Glutamatergic neuron (in vitro differentiated cells): ENCODE measurements at places on chromosomes 4 and X. TPM values are rescaled to one million over a fixed set of nuclear protein-coding genes. Genes with fewer than 3 reads are reported as not detected.

POF1B gene
- not detected for total RNA-seq

SLC25A4 gene
- total RNA-seq, result 44.7 TPM

ADH1B gene
- total RNA-seq, result not detected

NPFFR2 gene
- total RNA-seq, result not detected

DNA sequence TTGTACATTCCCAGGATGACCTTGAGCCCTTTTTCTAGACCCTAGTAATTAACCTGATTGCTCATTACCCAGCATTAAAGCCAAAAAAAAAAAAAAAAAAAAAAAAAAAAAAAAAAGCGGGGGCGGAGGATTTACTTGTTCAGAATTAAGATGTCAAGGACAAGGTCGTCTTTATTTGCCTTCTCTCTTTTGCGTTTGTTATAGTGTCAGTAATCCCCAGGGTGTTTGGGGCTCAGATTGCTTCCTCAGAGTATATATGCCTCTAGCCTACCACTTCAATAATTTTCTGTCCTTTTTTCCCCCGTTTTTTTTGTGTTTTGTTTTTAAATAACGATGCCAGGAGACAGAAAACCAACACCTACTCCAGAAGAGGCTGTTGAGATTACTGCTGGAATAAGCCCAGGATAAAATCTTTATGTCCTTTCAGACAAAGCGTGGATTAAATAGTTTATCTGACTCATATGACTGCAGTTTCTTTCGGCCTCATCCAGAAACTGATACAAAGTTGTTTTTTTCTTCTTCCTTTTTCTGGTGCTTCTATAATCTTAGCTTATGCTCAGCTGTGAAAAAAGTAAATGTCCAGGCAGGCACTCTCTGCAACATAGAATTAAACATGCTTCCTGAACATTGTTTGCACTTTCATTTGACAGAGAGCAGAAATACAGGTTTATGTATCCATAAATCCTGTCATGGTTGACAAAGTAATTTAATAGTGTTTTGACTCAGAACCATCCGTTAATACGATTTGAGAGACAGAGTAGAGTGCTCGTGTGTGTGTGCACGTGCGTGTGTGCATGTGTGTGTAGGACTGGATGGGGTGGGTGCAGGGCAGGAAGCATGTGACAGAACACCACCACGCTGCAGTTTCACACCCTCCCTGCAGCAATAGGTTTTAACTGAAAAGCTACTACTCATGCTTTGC lies 138.6 kb downstream of the AFF1 start:
- DNase-seq, result peak; percentile 32
- H3K36me3 ChIP-seq, result no peaks in the 10 kb centered on the region
- H3K27ac ChIP-seq, result peak overlapping the region; percentile 9
- H3K27me3 ChIP-seq, result peaks cover 2% of the 10 kb centered on the region
- H3K4me3 ChIP-seq, result peak overlapping the region; percentile 44

DNA sequence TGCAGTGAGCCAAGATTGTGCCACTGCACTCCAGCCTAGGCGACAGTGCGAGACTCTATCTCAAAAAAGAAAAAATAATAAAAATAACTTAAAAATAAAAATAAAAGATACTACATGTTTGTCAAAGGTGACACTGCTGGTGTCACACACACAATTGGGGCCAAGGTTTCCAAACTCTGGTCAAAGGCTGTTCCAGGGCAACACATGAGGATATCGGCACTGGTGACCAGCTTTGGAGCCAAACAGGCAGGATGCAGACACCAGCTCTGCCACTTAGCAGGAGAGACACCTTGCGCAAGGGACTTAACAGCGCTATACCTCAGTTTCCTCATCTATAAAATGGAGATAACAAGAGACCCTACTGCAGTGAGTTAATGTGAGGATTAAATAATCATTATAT lies 52.3 kb downstream of the CD99L2 start:
- no peaks in the 10 kb centered on the region for H3K36me3 ChIP-seq
- no peak overlapping the region for H3K4me3 ChIP-seq
- H3K27ac ChIP-seq, result no peak overlapping the region
- H3K4me1 ChIP-seq, result peaks cover 19% of the 10 kb centered on the region

- no peak for DNase-seq
- peaks cover 8% of the 10 kb centered on the region for H3K36me3 ChIP-seq
- no peak overlapping the region for H3K27ac ChIP-seq
- no peaks in the 10 kb centered on the region for H3K27me3 ChIP-seq
Observed at GRCh38 chr4:108426493-108426892, 193.9 kb upstream of the RPL34 start.

GRCh38 chrX:4655743-4656142 lies 942.3 kb upstream of the PRKX start:
- peaks cover 5% of the 10 kb centered on the region for H3K36me3 ChIP-seq
- H3K4me3 ChIP-seq, result no peak overlapping the region
- H3K27ac ChIP-seq, result no peak overlapping the region
- H3K4me1 ChIP-seq, result no peaks in the 10 kb centered on the region
- no peak for DNase-seq

GRCh38 chrX:22159071-22159470 lies 113.6 kb upstream of the CBLL2 start:
- DNase-seq, result no peak
- H3K27me3 ChIP-seq, result no peaks in the 10 kb centered on the region
- no peak overlapping the region for H3K4me3 ChIP-seq
- no peaks in the 10 kb centered on the region for H3K36me3 ChIP-seq

DNA sequence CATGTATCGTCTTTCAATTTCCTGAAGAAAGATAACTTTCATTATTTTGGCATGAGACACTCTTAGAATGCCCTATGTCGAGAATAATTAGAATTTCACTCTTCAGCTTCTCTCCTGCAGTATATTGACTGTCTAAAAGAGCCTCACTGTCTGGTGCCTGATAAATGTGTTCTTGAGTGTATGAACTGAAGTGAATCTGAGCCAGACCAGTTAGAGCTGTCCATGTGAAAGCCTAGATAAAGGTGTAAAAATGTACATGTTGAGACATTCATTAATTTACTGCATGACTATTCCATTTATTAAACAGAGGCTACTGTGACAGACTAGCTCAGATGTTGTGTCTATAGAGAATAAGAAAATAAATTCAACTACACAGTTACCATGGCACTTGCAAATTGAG lies 283.2 kb downstream of the PCDH18 start:
- H3K27me3 ChIP-seq, result no peaks in the 10 kb centered on the region
- no peaks in the 10 kb centered on the region for H3K4me1 ChIP-seq
- no peak overlapping the region for H3K27ac ChIP-seq

DNA sequence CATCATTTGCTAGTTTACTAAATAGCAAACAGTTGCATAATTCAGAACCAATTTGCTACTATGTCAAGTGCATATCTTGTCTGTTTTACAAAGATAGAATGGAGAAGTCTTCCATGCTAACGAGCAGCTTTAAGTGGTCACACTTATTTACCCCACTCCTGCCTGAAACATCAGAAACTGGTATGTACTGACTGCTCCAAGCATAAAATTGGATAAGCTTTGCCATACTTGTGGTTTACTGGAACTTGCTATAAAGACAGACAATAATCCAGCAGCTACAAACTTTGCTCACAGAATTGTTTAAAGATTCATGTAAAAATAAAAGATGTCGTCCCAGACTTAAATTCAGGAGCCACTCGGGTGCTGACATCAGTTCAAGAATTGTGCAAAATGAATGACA lies 13.3 kb upstream of the CDKL2 start:
- H3K27ac ChIP-seq, result no peak overlapping the region
- H3K4me1 ChIP-seq, result no peaks in the 10 kb centered on the region
- DNase-seq, result no peak
- H3K36me3 ChIP-seq, result no peaks in the 10 kb centered on the region
- H3K4me3 ChIP-seq, result no peak overlapping the region

GRCh38 chr4:55172694-55173287 lies 47.4 kb upstream of the KDR start:
- DNase-seq, result no peak
- no peak overlapping the region for H3K27ac ChIP-seq
- H3K27me3 ChIP-seq, result no peaks in the 10 kb centered on the region
- H3K4me1 ChIP-seq, result no peaks in the 10 kb centered on the region
- H3K4me3 ChIP-seq, result no peak overlapping the region
- H3K36me3 ChIP-seq, result no peaks in the 10 kb centered on the region

DNA sequence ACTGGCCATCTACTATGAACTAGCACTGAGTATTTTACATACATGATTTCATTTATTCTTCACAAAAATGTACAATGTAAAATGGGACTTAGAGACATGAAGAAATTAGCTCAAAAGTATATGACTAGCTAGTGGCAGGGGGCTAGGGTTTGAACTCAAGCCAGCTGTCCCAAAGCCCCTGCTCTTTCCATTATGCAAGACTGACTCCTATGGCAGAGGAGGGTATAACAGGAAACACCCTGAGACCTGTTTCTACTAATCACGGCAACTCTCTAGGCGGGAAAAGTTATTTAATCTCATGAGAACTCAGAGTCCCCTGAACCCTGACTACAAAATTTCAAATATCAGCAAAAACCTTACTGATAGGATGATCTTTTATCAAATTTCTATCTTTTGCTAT lies 150.6 kb downstream of the PRDM5 start:
- peaks cover 1% of the 10 kb centered on the region for H3K4me1 ChIP-seq
- DNase-seq, result no peak
- peaks cover 1% of the 10 kb centered on the region for H3K27me3 ChIP-seq
- H3K4me3 ChIP-seq, result no peak overlapping the region
- H3K27ac ChIP-seq, result no peak overlapping the region

- no peak overlapping the region for H3K4me3 ChIP-seq
- no peaks in the 10 kb centered on the region for H3K4me1 ChIP-seq
- H3K36me3 ChIP-seq, result peaks cover 11% of the 10 kb centered on the region
- H3K27ac ChIP-seq, result no peak overlapping the region
- no peak for DNase-seq
Observed at GRCh38 chr4:109321232-109321631, 18.8 kb upstream of the COL25A1 start.

- no peak overlapping the region for H3K4me3 ChIP-seq
- no peak for DNase-seq
- H3K27me3 ChIP-seq, result peaks cover 2% of the 10 kb centered on the region
- no peak overlapping the region for H3K27ac ChIP-seq
- H3K4me1 ChIP-seq, result no peaks in the 10 kb centered on the region
Observed at GRCh38 chr4:80125252-80126177, 52.5 kb upstream of the ANTXR2 start.

- H3K27me3 ChIP-seq, result no peaks in the 10 kb centered on the region
- DNase-seq, result no peak
- H3K36me3 ChIP-seq, result no peaks in the 10 kb centered on the region
- no peaks in the 10 kb centered on the region for H3K4me1 ChIP-seq
- no peak overlapping the region for H3K27ac ChIP-seq
Observed at GRCh38 chr4:42816189-42816879, 76.2 kb upstream of the GRXCR1 start.

- H3K27ac ChIP-seq, result no peak overlapping the region
- peaks cover 4% of the 10 kb centered on the region for H3K36me3 ChIP-seq
- no peaks in the 10 kb centered on the region for H3K4me1 ChIP-seq
Observed at GRCh38 chrX:1223242-1223600, 10.8 kb upstream of the CRLF2 start.

DNA sequence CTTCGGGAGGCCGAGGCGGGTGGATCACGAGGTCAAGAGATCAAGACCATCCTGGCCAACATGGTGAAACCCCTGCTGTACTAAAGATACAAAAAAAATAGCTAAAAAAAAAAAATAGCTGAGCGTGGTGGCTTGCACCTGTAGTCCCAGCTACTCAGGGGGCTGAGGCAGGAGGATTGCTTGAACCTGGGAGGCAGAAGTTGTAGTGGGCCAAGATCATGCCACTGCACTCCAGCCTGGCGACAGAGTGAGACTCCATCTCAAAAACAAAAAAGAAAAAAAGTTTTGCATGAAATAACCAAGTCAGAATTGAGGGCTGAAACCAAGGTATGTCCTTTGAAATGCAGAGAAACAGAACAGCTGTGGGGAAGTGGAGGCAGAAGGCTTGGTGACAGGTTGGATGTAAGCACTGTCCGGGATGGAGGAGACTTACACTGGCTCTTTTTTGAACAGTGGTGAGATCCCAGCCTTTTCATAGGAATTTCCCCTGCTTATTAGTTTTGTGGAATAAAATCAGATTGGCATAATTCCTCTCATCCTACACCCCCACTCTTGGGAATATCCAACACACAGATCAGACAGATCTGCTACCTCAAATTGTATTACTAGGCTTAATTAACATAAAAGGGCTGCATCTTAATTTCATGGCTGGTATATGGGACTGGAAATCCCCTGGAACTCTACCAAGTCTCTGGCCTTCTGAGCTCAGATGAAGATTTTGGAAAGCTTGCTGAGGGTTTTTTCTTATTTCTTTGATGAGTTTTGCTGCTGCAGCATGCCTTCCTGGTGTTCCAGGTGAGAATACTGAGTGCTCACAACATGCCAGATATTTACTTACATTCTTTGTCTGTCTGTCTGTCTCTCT lies 18.8 kb upstream of the C4orf36 start:
- H3K27me3 ChIP-seq, result peaks cover 2% of the 10 kb centered on the region
- H3K4me3 ChIP-seq, result no peak overlapping the region
- H3K4me1 ChIP-seq, result no peaks in the 10 kb centered on the region
- no peak overlapping the region for H3K27ac ChIP-seq
- DNase-seq, result no peak
